Caco-2 (cell line): ENCODE measurements at places on chromosomes 5 and 9.

DNA sequence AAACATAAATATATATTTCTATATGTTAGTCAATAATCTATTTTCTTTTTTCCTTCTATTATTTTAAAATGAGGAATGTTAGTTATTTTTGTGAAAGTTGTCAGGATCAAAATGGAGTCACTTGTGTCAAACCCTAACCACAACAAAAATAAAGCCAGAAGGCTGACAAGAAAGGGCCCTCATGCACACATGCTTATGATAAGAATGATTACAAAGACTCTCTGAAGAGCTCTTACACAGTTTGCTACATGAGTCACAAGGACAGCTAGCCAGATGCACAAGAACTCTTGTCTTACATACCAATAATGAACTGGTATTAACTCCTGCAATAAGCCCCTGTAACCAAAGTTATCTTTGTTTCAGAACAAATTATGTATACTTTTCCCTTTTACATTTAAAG lies 64.7 kb downstream of the GGTA1 start:
- DNase-seq: no peak

DNA sequence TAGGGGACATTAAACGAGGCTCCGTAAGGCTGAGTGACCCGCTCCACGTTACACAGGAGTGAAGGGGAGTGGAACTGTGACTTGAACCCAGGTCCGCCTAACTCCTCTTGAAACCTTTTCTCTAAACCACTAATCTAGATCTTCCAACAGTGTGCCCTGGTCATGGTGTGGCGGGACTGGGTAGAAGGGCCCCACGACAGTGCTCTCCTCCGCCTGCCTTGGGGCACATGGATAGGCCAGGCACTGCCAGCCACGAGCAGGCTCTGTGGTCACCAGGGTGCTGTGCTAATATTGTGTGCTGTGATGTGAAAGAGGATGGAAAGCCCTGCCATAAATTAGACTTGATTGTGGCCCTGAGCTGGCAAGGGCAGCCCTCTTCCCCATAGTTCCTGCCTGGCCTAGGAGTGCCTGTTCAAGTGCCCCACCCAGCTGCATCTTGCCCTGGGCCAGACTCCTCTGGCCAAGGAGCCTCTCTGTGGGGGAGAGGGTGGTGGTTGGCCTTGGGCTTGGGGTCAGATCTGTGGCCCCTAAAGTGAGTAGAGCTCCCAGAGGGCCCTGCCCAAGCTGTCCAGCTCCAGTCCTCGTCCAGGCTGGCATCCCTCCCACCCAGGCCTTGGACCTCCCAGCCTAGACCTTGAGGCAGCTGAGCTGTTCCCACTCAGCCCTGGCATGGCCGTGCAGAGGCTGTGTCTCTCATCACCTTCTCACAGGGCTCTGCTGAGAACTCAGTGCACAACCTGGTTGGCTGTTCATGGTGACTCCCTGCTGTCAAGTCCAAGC lies 67.8 kb upstream of the TBC1D2 start:
- DNase-seq: no peak

DNA sequence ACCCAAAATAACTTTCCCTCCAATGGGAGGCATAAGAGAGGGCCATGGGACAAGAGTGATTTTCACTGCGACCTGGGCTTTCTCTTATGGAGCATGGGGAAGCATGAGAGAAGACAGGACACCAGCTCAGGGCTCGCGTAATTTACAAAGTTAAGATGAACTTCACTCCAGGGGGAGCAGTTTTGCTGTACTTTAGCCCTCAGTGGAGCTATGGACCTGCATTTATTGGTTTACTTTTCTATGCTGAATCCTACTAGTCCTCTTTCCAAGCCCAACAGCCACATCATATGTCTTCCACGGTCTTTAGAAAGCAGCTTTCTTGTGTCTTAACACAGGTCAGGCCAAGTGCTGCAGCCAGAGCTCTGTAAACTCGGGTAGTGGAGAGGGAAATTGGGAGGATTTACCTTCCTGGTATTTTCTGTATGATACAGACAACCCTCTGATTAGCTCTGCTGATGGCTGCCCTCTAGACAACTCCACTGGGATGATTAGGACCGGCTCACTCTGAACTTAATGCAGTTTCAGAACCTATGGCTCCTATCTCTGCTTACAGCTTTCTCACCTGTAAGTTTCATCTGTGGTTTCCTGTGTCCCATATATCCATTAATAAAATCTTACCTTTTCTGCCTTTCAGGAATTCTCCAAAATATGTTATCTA lies 581.0 kb upstream of the RORB start:
- DNase-seq: no peak

- no peak for DNase-seq
These were observed 1091.6 kb downstream of the PTPRD start for GRCh38 chr9:9521033-9521779.

DNA sequence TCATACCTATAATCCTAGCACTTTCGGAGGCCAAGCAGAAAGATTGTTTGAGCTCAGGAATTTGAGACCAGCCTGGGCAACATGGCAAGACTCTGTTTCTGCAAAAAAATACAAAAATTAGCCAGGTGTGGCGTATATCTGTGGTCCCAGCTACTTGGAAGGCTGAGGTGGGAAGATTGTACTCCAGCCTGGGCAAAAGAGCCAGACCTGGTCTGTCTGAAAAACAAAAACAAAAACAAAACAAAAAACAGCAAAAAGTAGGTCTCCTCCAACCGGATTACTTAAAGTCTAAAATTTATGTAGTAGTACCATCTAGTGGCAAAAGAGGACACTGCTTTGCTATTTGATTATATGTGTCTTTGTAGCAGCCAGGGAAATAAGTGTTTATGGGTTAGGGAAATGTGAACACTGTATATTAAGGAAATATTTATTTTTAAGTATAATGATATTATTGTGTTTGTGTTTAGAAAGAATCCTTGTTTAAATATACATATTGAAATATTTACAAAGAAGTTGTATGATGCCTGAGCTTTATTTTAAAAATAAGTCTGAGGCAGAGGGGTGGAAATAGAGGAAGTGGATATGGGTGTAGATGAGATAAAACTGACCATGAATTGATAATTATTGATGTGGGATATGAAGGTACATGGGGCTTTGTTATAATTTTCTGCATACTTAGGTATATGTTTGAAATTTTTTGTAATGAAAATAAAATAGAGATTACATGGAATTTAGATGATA lies 20.0 kb downstream of the APC start:
- DNase-seq: peak; percentile 43

- peak; percentile 82 for DNase-seq
These were observed 28.1 kb downstream of the PTGES2 start for GRCh38 chr9:128099231-128099931.

DNA sequence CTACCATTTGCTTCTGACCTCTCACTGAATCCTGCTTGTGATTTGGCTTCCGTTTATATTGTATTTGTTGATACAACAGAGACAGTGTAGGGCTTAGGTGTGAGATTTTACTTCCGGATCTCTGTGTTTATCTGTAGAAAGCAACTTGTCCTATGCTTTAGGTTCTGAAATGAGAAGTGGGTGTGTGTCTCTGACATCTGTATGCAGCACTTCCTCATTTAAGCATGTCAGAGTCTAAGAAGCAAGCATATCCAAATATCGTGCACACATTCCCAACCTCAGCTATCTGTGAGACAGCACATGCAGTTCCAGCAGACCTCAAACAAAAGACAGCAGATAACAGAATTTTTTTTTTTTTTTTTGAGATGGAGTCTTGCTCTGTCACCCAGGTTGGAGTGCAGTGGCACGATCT lies 16.3 kb downstream of the KLF9 start:
- no peak for DNase-seq

DNA sequence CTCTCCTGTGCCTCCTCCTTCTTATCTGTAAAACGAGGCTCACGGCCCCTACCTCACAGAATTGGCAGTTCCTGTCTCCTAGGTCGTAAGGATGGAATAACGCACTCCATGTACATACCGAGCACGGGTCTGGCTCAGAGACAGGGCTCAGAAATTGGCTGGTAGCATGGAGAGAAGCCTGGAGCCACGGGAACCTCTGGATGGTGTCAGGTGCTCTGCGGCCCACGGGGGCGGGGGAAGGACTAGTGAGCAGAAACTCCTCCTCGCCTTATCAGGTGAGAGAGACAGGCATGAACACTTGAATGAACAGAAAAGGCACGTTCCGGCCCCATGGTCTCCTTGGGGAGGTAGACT lies 15.4 kb upstream of the C5orf47 start:
- no peak for DNase-seq

- DNase-seq: no peak
These were observed 60.4 kb downstream of the BNC2 start for GRCh38 chr9:16809912-16810610.

GRCh38 chr9:122217640-122218039 lies 11.1 kb downstream of the LHX6 start:
- no peak for DNase-seq

GRCh38 chr5:56327809-56328208 lies 94.7 kb upstream of the ANKRD55 start:
- no peak for DNase-seq

GRCh38 chr9:119794836-119795235 lies 425.6 kb upstream of the BRINP1 start:
- no peak for DNase-seq

DNA sequence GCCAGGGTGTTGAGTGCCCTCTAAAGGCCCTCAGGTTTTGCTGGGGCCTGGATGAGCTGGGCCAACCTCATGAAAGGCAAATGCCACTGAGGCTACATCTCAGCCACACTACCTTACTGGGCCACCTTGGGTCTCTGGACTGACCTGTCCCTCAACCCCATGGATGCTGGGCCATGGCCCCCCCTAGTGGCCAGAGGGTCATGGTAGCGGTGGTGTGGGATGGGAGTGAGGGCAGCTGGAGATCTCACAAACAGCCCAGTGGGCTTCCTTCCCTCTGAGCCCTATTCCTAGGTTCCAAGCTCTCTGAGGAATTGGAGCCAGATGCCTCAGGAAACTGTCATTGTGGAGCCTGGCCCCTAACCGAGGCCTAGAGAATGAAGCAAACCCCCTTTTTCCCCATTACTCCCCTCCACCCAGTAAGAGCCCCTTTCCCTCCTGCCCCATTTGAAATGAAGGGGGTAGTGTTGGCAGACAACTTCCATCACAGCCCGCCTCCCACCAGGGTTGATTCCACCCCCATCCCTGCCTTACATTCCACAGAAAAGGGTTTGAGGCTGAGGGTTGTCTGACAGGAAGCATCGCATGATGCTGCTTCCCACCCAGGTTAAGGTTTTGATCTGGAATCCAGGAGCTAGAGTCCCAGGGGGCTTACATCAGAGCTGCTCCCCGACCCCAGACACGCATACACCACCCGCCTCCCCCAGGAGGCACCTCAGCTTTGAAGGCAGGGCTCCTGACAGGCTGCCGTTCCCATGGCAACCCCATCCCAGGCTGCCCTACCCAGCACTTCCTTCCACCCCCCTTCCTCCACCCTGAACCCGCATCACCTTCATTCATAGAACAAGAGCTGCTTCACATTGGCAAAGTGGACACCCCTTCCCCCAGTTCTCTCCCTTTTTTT lies 63.9 kb downstream of the PCDH1 start:
- DNase-seq: peak; percentile 86

DNA sequence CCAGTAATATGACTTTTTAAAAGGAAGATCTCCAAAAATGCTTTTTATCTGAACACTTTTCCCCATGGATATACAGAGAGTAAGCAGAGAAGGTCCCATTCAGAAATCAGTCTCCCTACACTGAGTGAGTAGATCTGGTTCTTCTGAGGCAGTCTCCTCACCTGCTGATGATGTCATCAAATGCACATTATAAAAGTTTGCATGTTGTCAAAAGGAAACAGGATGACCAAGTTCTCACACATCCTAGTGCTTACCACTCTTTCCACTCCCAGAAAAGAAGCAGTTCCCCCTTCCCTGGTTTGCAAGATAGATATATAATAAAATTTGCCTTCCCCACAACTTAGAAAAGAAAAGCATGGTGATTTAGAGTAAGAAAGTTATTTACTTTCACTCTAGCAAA lies 180.5 kb downstream of the RAB3C start:
- DNase-seq: no peak

GRCh38 chr9:137828527-137829259 lies 48.9 kb upstream of the CACNA1B start:
- DNase-seq: no peak

GRCh38 chr9:112872019-112872418 lies 18.7 kb downstream of the SLC46A2 start:
- no peak for DNase-seq

GRCh38 chr9:128863647-128864046 lies 18.1 kb downstream of the KYAT1 start:
- peak; percentile 89 for DNase-seq

DNA sequence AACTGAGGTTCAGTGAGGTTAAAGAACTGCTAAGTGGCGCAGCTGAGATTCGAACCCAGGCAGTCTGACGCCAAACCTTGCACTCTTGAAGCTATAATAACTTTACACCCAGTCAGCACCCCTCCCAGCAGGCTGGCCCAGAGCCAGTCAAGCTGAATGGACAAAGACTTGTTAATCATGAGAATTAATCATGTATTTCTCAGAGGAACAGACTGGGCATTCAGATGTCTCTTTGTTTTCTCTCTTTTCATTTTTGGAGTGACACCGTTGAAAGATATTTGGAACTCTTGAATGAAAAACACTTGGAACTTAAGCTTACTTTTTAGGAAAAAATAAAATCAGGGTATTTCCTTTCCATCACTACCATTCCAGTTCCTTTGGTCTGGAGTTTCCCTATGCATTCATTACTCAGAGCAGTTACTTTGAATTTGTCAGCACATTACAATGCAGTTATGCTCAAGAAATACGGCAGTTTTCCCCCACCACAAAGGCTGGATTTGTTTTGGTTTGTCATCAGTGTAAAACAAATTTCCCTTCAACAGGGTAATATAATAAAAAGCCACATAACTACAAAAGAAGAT lies 22.6 kb upstream of the MAMDC2 start:
- DNase-seq: no peak

DNA sequence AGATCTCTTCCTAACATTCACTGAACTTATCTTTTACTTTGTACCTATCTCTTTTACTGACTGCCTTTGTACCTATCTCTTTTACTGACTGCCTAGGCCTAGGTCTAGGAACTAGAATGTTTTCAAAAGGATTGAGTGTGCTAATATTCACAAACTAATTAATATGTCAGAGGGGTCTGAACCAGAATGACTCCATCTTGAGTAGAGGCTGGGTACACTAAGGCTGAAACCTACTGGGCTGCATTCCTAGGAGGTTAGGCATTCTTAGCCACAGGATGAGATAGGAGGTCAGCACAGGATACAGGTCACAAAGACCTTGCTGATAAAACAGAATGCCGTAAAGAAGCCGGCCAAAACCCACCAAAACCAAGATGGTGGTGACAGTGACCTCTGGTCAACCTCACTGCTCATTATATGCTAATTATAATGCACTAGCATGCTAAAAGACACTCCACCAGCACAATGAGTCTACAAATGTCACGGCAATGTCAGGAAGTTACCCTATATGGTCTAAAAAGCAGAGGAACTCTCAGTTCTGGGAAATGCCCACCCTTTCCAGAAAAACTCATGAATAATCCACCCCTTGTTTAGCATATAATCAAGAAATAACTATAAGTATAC lies 2.5 kb upstream of the RHOBTB3 start:
- DNase-seq: peak; percentile 77

DNA sequence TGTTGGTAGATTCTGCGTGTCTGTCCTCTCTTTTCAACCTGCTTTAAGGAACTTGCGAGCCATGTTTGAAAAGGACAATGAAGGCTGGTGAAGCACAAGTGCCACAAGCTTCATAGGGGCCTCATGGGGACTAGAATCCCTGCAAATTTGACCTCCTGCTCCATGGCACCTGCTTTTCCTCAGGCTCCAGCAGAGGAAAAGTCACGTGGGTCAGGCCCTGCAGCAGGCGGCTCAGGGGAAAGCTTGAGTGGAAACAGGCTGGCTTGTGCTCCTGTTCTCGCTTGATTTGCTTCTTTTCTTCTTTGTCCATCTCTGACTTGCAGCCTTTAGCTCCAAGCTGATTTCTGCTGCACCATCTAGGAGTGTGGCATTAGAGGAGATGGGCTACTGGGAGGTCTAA lies 187.6 kb upstream of the MAST4 start:
- no peak for DNase-seq

GRCh38 chr5:123359454-123360200 lies 63.6 kb downstream of the CEP120 start:
- no peak for DNase-seq
